ENCODE measurements at places on chromosomes 3 and 15.

- DNase-seq: no peak
These were observed 880 bp upstream of the ARMC8 start for GRCh38 chr3:138186221-138186620.

DNA sequence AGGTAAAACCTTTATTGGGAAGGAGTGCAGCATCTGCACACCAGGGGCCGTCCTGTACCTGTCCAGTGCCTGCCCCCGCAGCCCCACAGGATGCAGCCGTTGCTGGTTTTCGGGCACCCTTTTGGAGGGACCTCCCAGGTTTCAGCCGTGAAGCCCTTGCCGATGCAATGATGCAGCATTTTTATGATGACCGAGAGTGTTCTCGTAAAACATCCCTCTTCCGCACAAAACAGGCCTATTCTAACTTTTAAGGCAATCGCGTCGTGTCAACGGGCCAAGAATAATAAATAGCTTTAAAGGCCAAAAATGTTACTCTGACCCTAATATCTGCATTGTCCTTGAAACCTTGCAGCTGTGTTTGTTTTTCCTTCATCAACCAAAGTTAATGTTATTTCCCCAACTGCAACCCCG, 126.1 kb downstream of the LRRK1 start:
- DNase-seq: no peak

DNA sequence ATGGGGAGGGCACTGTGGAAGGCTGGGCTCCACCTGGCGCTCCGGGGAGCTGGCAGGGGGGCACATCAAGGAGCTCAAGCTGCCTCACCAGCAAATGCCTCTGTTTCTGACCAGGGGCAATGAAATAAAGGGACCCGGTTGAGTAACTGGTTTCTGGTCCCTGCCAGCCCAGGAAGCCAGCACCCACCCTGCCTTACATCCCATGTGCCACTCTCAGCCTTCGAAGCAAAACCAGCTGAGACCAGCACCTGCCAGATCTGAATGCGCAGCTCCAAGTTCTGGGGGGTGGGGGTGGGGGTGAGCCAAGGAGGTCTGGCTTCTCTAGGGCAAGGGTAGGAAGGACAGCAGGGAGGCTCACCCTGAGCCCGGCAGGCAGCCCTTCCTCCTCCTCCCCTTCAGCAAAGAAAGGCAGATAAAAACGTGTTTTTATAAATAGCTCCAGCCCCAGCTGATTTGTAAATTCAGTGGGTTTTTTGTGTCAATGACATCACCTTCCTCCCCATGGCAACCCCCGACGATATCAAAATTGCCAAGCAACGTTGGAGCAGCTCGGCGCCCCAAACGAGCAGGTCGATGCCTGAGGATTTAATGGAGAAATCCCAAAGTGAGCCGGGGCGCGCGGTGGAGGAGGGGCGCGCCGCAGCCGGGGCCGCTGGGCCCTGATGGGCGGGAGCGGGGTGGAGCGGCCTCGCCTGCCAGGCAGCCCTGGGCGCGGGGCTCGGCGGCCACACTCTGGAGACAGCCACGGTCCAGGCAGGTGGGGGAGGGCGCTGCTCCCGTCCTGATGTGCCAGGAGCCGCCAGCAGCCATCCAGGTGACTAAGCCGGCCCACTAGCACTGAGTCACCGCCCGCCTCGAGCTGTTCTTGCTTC, at the start of gene PAK6:
Gene PAK6, plus strand, starts transcription at position 532 of the 872 bp plus-strand sequence. CDS start 25,723 bp downstream, outside the sequence.
- peak; percentile 69 for DNase-seq

GRCh38 chr15:83010709-83011270, 649 bp downstream of the C15orf40 start:
- peak; percentile 69 for DNase-seq

GRCh38 chr15:70495991-70496599, 267.3 kb downstream of the UACA start:
- DNase-seq: no peak

GRCh38 chr15:48467801-48468200, 136.6 kb downstream of the DUT start:
- no peak for DNase-seq

- DNase-seq: no peak
These were observed 75.8 kb downstream of the MAP2K5 start for GRCh38 chr15:67618297-67618696.

GRCh38 chr3:79199966-79200365, 567.8 kb downstream of the ROBO1 start:
- DNase-seq: no peak

- DNase-seq: peak; percentile 51
These were observed 4.0 kb upstream of the NR2F2 start for GRCh38 chr15:96326328-96327154.

DNA sequence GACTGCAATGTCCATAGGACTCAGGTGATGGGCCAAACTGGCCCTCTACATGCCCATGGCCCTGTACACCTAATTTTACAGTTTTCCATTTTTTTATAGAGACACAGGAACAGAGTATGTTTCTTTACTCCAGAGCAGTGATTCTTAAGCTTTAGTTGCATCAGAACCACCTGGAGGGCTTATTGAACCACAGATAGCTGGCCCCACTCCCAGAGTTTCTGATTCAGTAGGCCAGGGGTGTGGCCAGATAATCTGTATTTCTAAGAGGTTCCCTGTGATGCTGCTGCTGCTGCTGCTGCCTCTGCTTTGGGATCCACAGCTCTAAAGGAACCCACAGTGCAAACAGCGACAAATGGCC, 5.1 kb downstream of the RBP1 start:
- DNase-seq: peak; percentile 79

DNA sequence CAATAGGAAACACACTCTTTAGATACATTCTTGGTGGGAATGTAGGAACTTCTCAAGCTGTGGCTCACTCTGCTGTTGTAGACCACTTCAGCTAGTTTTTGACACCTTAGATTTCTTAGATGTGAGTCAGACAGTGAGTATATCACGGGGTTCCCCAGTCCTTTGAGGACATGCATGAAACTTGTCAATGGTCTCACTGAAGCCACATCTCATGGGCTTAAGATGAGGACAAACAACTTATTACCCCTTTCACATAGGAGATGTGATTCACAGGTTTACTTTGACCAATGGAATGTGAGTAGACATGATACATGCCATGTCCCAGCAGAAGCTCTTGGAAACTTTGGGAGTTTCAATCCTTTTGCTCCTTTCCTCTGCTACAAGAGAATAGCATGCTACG, 325.5 kb downstream of the CHST2 start:
- DNase-seq: no peak

GRCh38 chr15:101063212-101063611, 144.1 kb downstream of the LRRK1 start:
- no peak for DNase-seq

DNA sequence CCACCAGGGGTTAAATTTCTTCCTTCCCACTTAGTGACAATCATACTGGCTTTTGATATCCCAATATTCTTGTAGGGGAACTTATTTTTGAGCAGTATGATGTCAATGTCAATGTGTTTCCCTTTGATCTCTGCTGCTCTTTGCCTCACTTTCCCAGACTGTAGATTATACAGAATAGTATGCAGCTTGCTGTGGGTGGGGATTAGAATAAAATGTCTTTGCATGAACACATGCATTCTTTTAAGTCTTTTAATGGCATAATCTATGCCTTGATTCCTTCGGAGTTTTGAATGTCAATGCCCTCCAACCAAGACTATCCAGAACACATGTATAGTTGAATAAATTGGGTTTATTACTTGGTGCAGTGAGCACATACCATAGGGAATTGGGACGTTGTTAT, 125.5 kb downstream of the IL20RB start:
- no peak for DNase-seq

DNA sequence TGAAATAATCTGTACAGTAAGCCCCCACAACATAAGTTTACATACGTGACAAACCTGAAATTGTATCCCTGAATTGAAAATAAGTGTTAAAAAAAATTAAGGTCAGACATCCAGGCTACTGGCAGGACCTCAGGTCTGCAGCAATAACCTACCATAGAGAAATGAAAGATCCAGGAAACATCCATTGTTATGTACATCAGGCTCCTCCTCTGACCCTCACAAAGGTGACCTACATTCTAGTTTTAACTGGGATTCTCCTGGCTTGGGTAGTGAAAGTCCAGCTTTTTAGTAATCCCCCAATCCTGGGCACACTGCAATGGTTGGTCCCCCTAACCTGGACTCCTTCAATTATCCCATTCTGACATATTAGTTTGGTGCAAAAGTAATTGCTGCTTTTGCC, 749.6 kb upstream of the LMCD1 start:
- DNase-seq: no peak

All from body of pancreas (tissue), 4 donors.